ENCODE measurements at places on chromosomes 16 and 17. TPM values are rescaled to one million over a fixed set of nuclear protein-coding genes. Genes with fewer than 3 reads are reported as not detected.
A peak's percentile ranks its signal among the peaks of the same experiment; 100 is the strongest.

Gene KRTAP4-3
- not detected for total RNA-seq

DNA sequence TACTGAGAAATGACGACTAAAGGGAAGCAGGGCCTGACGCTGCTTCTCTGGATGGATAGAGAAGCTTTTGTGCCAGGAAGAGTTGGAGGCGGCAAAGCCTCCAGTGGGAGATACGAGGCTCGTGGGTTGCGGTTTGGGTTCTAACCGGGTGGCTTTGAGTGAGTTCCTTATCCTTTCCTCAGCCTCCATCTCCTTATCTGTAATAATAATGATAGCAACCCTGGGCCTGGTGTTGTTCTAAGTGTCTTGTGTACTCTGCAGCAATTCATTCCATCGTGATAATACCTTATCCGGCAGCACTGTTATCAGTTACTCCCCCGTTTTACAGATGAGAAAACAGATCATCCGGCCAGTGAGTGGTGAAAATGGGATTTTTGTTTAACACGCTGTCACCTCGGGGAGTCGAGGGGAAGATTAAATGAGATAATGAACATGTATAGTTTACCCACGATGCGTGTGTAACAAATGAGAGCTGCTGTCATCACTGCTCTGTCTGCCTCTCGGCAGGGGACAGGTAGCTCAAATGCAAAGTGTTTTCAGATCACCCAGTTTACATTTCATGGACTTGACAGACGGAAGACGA lies 52.0 kb upstream of the LHX1 start:
- no peak for DNase-seq

- no peak for DNase-seq
Measured at GRCh38 chr17:2083613-2084035, 28.7 kb downstream of the HIC1 start.

DNA sequence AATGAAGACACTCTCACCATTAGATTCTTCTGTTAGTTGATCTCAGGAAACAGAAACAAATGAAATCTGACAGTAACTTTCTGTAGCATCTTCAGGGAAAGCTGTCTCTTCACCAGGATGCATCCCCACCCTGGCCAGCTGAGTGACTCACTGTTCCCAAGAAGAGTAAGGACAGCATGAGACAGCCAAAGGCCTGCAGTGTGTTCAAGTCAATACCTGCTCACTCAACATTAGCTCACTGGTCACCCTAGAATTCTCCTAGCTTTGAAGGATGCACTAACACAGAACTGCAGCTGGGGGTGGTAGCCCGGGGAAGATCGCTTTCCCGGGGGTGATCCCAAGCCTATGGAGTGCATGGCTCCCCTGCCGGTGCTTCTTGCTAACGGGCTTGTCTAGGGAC lies 28.2 kb upstream of the CLEC18B start:
- DNase-seq: peak; percentile 60
